ENCODE measurements at places on chromosomes 13 and 19.

DNA sequence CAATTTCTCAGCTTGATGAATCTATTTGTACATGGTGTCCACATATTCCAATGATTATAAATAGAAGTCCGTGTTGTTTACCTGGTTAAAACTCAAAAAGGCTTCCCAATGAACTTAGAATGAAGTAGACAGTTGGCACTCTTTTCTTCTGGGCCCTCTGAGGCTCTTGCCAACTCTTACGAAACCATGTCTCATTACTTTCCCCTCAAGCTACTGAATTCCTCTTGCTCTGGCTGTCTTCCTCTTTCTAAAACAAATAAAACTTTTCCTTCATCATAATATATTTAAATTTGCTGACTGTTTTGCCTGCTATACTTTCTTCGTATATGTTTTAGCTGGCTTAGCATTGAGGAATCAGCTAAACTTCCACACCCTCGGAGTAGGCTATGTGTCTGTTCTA, 139.7 kb downstream of the SLITRK6 start:
- no peak for DNase-seq

- DNase-seq, result peak; percentile 67
Measured at GRCh38 chr13:26872525-26873385, 112.2 kb upstream of the GPR12 start.

DNA sequence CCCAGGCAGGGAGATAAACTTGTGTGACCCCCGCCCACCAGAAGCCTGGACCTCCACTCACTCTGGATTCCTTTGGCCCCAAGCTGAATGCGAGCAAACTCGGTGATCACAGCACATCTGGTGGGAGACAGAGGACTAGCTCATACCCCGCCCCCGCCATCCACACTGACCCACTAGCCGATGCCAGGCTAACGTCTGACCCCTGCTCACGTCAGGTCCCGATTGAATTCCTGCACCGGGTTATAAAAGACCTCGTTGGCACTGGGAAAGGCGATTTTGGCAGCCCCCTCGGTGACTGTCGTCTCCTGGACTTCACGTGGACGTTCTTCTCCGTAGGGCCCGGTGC, 631 bp downstream of the TRMT1 start:
- no peak for DNase-seq

DNA sequence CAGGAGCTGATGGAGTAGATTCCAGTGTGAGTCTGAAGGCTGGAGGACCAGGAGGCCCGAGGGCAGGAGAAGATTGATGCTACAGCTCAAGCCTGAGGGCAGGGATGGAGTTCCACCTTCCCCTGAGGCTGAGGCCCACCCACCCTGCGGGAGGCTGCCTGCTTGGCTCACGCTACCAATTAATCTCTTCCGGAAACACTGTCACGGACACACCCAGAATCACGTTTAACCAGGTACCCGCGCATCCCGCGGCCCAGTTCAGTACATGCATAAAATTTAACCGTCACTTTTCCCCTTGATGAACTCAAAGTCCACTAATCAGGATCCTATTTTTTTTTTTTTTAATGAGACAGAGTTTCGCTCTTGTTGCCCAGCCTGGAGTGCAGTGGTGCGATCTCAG, 5.2 kb upstream of the ZNF628 start:
- no peak for DNase-seq

All from GM03348 (cell line).